ENCODE measurements at places on chromosomes 12 and 14. TPM values are rescaled to one million over a fixed set of nuclear protein-coding genes. Genes with fewer than 3 reads are reported as not detected.

- no peak for DNase-seq
These were observed 1107.7 kb downstream of the GALC start for GRCh38 chr14:86885280-86885679.

GRCh38 chr12:5259523-5259922, 172.4 kb upstream of the NTF3 start:
- no peak for DNase-seq

GRCh38 chr14:39303115-39303514, 69.4 kb downstream of the MIA2 start:
- no peak for DNase-seq

DNA sequence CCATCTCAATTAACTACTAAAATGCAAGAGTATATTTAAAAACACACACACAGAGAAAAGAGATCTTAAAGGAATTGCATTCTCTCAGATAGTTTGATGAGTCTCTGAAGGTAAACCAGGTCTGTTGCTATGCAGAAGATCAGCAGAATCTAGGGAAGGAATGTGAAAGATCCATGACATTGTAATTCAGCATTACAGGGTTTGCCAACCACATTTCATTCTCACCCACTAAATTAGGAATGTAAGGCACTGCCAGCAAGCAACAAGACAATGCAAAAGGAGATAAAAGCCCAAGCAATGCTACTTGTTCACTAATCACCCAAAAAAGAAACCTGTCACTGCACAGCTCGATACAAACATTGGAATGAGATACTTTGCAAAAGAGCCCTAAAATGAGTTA, 106.3 kb downstream of the LRIG3 start:
- no peak for DNase-seq

DNA sequence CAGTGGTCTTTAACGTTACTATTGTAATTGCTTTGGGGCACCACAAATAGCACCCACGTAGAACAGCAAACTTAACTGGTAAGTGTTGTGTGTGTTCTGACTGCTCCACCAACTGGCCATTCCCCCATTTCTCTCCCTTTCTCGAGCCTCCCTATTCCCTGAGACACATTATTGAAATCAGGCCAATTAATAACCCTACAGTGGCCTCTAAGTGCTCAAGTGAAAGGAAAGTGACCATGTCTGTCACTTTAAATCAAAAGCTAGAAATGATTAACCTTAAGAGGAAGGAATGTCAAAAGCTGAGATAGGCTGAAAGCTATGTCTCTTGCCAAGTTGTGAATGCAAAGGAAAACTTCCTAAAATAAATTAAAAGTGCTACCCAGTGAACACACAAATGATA, 22.3 kb downstream of the PPP1R13B start:
- DNase-seq: no peak

DNA sequence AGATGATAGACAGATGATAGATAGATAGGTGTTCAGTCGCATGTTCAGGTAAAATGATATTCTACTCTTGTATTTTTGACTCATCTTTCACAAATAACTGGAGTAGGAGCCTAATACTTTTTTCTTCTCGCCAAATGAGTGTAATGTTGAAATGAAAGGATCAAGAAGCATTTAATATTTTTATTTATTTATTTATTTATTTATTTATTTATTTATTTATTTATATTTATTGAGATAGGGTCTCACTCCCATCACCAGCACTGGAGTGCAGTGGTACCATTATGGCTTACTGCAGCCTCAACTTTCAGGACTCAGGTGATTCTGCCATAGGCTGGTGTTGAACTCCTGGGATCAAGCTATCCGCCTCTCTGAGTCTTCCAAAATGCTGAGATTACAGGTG, 298.8 kb downstream of the KCNC2 start:
- no peak for DNase-seq

DNA sequence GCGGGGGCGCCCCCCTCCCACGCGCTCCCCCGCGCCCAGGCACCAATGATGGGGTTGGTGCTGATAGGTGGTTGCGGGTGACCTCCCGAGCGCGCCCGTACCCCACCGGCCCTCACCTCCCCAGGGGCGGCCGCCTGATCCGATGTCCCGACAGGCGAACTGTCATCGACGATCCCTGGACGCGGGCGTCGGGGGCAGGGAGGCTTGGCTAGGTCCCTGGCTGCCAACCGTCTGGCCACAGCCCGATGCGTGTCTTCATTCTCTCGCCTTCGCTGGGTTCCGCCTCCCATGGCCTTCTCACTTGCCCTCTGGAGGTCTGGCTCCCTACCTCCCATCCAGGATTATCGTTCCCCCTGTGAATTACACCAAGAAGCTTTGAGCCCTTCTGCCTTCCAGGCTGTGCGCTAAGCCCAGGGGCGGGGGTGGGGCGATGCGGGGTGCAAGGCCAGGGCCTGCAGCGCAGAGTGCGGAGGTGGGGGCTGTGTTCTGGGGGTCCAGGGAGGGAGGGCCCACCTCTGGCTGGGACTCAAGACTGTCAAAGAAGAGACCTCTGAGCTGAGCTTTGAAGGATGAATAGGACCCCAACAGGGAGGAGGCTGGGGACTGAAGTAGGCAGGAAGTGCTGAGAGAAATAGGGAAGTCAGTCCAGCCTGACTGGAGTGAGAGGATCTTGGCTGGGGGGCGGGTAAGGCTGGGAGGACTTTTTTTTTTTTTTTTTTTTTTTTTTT, 7.7 kb upstream of the RACGAP1 start:
- DNase-seq: peak; percentile 56

DNA sequence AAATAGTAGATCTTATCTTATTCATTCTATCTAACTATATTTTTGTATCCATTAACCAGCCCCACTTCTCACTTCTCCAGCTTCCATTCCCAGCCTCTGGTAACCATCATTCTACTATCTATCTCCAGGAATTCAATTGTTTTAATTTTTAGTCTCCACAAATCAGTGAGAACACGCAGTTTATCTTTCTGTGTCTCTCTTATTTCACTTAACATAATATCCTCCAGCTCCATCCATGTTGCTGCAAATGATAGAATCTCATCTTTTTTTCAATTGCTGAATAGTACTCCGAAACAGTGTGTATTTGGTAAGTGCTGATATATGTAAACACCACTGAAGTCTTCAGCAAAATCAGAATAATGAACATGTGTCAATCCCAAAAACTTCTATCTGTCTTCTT, 587.2 kb upstream of the ATP2B1 start:
- DNase-seq: no peak

GRCh38 chr14:55752580-55753390, 172.8 kb downstream of the KTN1 start:
- DNase-seq: no peak

DNA sequence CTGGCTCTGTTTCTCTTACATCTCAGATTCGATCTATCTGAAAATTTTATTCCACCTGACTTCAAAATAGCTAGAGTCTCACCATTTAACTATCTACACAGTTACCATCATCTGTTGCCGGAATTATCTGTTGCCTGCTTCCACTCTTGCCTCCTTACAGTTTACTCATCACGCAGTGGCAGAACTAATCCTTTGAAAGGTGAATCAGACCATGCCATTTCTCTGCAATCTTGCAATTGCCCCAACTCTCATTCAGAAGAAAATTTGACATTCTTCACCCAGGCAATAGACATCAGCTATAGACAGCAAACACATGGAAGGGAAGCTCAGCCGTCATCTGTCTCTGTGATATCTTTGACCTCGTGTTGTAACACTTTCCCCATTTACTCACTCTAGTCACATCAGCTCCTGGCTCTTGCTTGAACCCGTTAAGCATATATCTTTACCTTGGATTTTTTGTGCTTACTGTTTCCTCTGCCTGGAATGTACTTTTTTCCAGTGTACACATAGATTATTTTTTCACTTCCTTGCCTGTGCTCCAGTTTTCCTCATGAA, 85.5 kb downstream of the PDE3A start:
- no peak for DNase-seq

The KRT79 gene
- not detected for total RNA-seq

DNA sequence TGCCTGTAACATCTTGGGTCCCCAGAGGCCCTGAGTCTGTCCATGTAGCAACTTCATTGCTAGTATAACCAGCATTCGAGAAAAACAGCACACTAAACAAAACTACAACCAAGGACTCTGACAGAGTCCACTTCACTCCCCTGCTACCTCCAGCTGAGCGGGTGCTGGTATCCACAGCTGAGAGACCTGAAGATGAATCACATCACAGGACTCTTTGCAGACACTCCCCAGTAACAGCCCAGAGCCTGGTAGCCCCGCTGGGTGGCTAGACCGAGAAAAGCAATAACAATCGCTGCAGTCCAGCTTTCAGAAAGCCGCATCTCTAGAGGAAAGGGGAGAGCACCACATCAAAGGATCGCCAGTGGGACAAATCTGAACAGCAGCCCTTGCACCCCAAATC, 9.0 kb upstream of the IQSEC3 start:
- DNase-seq: no peak

The GPX2 gene
- 171 TPM for total RNA-seq

- peak; percentile 42 for DNase-seq
These were observed 1.8 kb downstream of the CPNE6 start for GRCh38 chr14:24072881-24073877.

- DNase-seq: no peak
These were observed 5.6 kb downstream of the FAM234B start for GRCh38 chr12:13049816-13050215.

The SPIC gene
- total RNA-seq: not detected

DNA sequence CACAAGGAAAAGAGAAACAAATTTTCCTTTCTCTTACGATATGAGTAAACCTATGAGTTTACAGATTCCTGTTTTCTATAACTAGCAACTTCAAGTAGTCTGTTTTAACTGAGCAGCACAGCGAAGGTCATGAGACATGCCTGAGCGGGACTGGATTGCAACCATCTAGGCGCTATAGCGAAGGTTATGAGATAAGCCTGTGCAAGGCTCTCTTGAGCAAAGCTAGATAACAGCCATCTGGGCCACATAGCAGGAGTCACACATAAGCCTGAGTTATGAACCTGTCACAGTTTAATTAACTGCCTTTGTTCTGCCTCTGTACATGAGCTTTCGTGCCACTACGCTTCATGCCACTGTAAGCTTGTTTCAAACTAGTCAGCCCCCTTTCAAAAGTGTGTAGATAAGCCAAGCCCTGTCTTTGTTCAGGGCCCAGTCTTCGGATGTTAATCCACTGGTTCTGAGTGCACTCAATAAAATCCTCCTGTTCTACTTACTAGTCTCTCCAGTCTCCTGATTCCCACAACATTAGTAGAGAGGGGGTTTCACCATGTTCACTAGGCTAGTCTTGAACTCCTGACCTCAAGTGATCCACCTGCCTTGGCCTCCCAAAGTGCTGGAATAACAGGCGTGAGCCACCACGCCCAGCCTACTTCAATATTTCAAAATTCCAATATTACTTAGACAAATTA, 47.1 kb downstream of the SEC23A start:
- DNase-seq: no peak

DNA sequence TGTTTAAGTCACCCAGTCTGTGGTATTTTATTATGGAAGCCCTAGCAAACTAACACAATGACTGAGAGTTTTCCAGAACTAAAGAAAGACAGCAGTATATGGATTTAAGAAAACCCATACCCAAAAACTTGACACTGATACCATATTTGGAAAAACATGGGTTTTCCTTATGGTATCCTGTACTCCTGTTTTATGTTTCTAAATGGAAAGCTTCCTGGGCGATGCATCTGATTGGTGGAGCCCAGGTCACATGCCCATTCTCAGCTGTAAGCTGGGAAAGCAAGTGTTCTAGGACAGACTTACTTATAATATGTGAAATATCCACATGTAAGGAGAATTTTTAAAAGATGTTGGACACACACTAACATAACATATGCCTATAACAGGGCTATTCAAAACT, 4.5 kb upstream of the RNASE4 start:
- DNase-seq: no peak

GRCh38 chr14:69695322-69696203, 71.4 kb upstream of the SRSF5 start:
- peak; percentile 79 for DNase-seq

GRCh38 chr12:111285200-111285599, 83.7 kb downstream of the PHETA1 start:
- DNase-seq: no peak

GRCh38 chr12:32402946-32403345, 3.6 kb downstream of the FGD4 start:
- DNase-seq: no peak

DNA sequence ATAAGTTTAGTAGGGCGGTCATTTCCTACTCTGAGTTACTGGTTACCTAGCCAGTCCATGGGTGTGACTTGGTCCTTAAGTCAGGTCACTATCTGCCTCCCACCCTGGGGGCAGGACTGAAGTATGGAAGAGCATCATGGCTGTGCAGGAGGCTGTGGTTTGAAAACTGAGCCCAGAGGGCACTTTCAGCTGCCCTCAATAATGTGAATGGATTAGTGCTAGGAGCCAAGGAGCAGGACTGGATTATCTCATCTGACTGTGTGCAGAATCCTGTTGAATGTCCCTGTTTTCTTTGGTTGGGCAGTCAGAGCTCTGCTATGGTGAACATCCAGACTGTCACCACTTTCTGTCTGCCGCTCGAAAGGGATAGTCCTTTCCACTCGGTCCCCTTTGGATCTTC, 1.6 kb downstream of the ATXN7L3B start:
- no peak for DNase-seq

- peak; percentile 86 for DNase-seq
These were observed 40.9 kb downstream of the CCDC85C start for GRCh38 chr14:99562856-99563748.

- no peak for DNase-seq
These were observed 51.0 kb upstream of the TBX3 start for GRCh38 chr12:114735011-114735410.

GRCh38 chr14:81324011-81324410, 76.1 kb downstream of the STON2 start:
- DNase-seq: peak; percentile 79

- DNase-seq: no peak
These were observed 7.0 kb downstream of the VCPKMT start for GRCh38 chr14:50109342-50109741.

DNA sequence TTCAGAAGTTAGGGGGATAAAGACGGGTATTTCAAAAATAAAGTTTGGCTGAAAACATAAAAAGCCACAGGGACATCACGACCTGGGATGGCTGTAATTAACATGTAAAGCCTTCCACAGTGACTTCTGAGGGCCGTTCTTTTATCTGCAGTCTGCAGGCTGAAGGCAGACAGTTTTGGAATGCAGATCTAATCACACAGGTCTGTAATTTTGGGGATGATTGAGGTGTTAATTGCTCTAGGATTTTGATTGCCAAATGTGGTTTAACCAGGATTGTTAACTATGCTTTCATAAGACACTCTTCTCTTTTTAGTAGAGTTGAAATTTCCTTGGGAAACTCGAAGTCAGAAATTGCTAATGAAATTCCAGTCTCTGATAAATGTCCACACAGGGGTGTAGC, 355.5 kb downstream of the ATP23 start:
- DNase-seq: no peak

DNA sequence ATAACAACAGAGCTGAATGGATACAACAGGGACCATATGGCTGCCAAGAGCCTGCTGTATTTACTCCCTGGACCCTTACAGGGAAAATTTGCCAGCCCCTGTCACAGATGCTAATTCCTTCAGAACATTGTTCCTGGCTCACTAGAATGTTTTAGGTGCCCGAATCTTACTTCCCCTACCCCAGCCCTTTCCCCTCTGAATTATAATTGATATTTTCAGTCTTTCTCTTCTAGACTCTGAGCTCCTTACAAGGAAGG, 235.3 kb downstream of the KSR2 start:
- no peak for DNase-seq

Data from mucosa of descending colon (tissue), 3 donors.